ENCODE measurements at places on chromosomes 3 and 15. TPM values are rescaled to one million over a fixed set of nuclear protein-coding genes. Genes with fewer than 3 reads are reported as not detected.
A peak's percentile ranks its signal among the peaks of the same experiment; 100 is the strongest.

DNA sequence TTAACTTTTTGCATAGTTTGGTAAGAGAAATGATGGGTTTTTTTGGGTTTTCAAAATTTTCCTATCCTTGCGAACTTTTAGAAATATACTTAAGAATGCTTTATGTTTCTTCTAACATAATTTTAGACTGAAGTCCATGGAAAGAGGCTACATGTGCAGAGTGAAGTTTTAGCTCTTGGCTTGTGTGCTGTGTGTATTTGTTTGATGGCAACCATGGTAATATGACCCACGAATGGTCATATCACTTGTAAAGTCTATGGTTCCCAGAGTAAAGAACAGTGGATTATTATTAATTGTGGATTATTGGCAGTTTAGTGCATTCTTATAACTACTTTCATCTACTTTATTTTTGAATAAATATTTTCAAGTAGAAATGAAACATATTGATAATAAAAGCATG, 124.0 kb upstream of the GOLGA6L4 start:
- H3K4me3 ChIP-seq = no peak overlapping the region
- no peak overlapping the region for H3K27ac ChIP-seq

Gene EDC3
- 16.9 TPM for polyA plus RNA-seq

Gene SIDT1
- 61.2 TPM for polyA plus RNA-seq

Gene LINGO1
- polyA plus RNA-seq = not detected

DNA sequence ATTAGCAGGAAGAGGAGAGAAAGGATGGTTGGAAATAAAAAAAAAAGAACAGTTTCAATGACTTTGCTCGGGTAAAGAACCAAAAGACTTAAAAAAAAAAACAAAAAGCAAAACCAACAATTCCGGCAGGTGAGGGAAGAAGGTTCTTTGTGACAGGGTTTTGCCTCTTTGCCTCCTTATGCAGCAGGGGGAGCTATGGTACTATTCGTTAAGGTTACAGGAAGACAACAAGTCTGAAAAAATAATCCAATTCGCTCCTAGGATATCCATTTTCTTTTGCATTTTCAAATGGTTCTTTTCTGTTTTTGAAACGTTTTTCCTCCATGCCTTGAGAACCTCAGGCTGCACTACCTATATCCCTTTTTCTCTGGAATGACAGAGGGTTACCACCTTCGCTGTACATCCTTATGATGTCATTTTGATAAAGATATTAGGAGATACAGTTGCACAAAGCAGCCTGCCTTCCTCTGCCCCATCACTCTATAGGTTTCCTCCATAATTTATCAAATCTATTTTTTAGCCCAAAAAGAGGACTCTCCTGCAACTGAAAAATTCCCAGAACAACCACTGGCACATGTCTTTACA, 55.0 kb downstream of the CFAP20DC start:
- no peaks in the 10 kb centered on the region for H3K36me3 ChIP-seq
- no peaks in the 10 kb centered on the region for H3K4me1 ChIP-seq
- no peak overlapping the region for H3K27ac ChIP-seq
- H3K27me3 ChIP-seq = no peaks in the 10 kb centered on the region

Gene DNAJA4
- 19.2 TPM for polyA plus RNA-seq

- peak; percentile 79 for DNase-seq
- no peaks in the 10 kb centered on the region for H3K4me1 ChIP-seq
- H3K27me3 ChIP-seq = no peaks in the 10 kb centered on the region
- H3K4me3 ChIP-seq = peak within 1 kb of the TSS; percentile 63
Measured at GRCh38 chr3:123960781-123961507, at the start of gene CCDC14. Gene CCDC14 (minus strand): TSS chr3:123961229. CDS start chr3:123961173, 56 bp downstream.

DNA sequence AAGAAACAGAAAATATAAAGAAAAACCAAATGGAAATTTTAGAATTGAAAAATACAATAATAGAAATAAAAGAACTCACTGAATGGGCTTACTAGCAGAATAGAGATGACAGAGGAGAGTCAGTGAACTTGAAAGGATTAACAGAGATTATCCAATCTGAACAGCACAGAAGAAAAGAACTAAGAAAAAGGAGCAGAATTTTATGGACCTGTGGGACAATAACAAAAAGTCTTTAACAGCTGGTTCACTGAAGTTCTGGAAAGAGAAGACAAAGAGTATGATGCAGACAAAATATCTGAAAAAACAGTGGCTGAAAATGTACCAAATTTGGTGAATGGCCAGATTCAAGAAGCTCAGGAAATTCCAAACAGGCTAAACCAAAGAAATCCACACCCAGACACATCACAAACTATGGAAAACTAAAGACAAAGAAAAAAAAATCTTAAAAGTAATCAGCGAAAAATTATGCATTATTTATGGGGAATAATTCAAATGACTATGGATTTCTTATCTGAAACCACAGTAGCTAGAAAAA, 9.7 kb upstream of the GNB5 start:
- no peak for DNase-seq
- H3K27ac ChIP-seq = no peak overlapping the region
- H3K27me3 ChIP-seq = no peaks in the 10 kb centered on the region
- H3K4me1 ChIP-seq = no peaks in the 10 kb centered on the region
- no peak overlapping the region for H3K4me3 ChIP-seq
- peaks cover 8% of the 10 kb centered on the region for H3K36me3 ChIP-seq

GRCh38 chr3:119643528-119643927, 16.9 kb downstream of the POPDC2 start:
- peaks cover 8% of the 10 kb centered on the region for H3K4me1 ChIP-seq
- no peak overlapping the region for H3K27ac ChIP-seq
- H3K27me3 ChIP-seq = no peaks in the 10 kb centered on the region
- H3K4me3 ChIP-seq = no peak overlapping the region

- no peak overlapping the region for H3K4me3 ChIP-seq
- no peaks in the 10 kb centered on the region for H3K36me3 ChIP-seq
- no peaks in the 10 kb centered on the region for H3K27me3 ChIP-seq
- DNase-seq = no peak
- H3K27ac ChIP-seq = no peak overlapping the region
- no peaks in the 10 kb centered on the region for H3K4me1 ChIP-seq
Measured at GRCh38 chr3:25962255-25962654, 172.4 kb downstream of the OXSM start.

Gene CADPS
- 0.27 TPM for polyA plus RNA-seq

- no peak for DNase-seq
- H3K27me3 ChIP-seq = no peaks in the 10 kb centered on the region
- H3K36me3 ChIP-seq = no peaks in the 10 kb centered on the region
- no peaks in the 10 kb centered on the region for H3K4me1 ChIP-seq
- no peak overlapping the region for H3K27ac ChIP-seq
Measured at GRCh38 chr3:7543294-7543880, 682.5 kb downstream of the GRM7 start.

Gene CCR1
- polyA plus RNA-seq = 0.39 TPM

- no peaks in the 10 kb centered on the region for H3K4me1 ChIP-seq
- H3K27ac ChIP-seq = no peak overlapping the region
- H3K27me3 ChIP-seq = no peaks in the 10 kb centered on the region
- H3K4me3 ChIP-seq = no peak overlapping the region
- no peaks in the 10 kb centered on the region for H3K36me3 ChIP-seq
- DNase-seq = no peak
Measured at GRCh38 chr3:128416578-128417211, 50.0 kb downstream of the DNAJB8 start.

DNA sequence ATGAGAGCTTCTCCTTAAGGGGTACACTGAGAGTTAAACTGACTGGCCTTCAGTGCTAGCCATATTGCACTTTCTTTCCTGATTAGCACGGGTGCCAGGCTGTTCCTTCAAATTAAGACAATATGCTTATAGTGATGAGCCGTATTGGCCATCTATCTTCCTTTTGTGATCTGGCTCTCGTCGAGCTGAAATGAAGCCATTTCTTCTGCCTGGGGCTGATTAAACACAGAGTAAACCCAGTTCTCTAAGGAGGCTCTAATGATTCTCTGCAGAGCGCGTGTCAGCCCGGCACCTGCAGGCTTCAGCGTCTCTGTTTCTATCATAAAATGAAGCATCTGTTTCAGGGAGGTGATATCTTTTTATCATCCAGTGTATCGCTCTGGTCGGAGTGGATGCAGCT, 107.5 kb upstream of the NR2F2 start:
- no peak overlapping the region for H3K4me3 ChIP-seq
- H3K27ac ChIP-seq = no peak overlapping the region
- H3K4me1 ChIP-seq = no peaks in the 10 kb centered on the region
- no peak for DNase-seq

- no peak overlapping the region for H3K27ac ChIP-seq
- no peaks in the 10 kb centered on the region for H3K36me3 ChIP-seq
- H3K4me1 ChIP-seq = no peaks in the 10 kb centered on the region
- no peak overlapping the region for H3K4me3 ChIP-seq
- no peak for DNase-seq
- no peaks in the 10 kb centered on the region for H3K27me3 ChIP-seq
Measured at GRCh38 chr3:105157766-105158085, 209.0 kb upstream of the ALCAM start.

- H3K27me3 ChIP-seq = no peaks in the 10 kb centered on the region
- H3K4me3 ChIP-seq = no peak overlapping the region
- peak overlapping the region; percentile 97 for H3K27ac ChIP-seq
- peaks cover 31% of the 10 kb centered on the region for H3K36me3 ChIP-seq
- H3K4me1 ChIP-seq = peaks cover 98% of the 10 kb centered on the region
- DNase-seq = no peak
Measured at GRCh38 chr15:31361764-31362515, 35.3 kb downstream of the KLF13 start.

Gene PSMD6
- 66.9 TPM for polyA plus RNA-seq

Gene PLSCR2
- polyA plus RNA-seq = not detected

DNA sequence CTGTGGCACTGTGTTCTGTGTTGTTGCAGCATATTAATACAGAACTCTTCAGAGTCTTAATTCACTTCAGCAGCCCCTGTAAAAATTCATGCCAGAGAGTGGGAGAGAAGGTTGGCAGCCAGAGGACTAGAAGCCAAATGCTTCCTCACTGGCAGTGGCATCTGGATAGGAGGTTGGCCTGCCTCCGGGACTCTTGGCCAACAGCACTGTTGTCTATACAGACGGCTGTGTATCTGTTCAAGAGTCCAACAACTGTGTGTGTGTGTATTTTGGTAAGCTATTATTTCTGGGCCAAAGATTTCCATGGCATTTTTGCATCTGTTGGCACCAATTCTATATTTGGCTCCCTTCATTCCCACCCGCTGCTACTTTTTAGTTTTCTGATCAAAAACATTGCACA, 156.0 kb upstream of the SOX2 start:
- no peaks in the 10 kb centered on the region for H3K4me1 ChIP-seq
- H3K27me3 ChIP-seq = no peaks in the 10 kb centered on the region
- DNase-seq = no peak
- no peak overlapping the region for H3K27ac ChIP-seq

Gene CCDC54
- not detected for polyA plus RNA-seq

GRCh38 chr15:67094001-67094826, 28.8 kb downstream of the SMAD3 start:
- H3K4me3 ChIP-seq = no peak overlapping the region
- H3K36me3 ChIP-seq = peaks cover 1% of the 10 kb centered on the region
- peak overlapping the region; percentile 88 for H3K27ac ChIP-seq
- H3K4me1 ChIP-seq = peaks cover 98% of the 10 kb centered on the region
- no peak for DNase-seq

DNA sequence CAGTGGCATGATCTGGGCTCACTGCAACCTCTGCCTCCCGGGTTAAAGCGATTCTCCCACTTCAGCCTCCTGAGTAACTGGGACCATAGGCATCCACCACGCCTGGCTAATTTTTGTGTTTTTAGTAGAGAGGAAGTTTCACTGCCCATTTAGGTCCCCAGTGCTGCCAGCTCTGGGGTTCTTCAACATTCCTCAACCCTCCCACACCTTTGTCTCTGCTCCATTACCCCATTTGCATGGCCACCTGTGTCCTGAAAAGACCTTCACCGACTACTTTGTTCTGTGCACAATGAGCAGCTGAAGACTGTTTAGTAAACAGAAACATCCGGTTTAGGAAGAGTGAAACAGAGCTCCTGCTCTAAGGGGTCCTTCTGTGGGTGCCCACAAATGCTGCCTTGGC, 92.0 kb downstream of the FAM43A start:
- H3K4me3 ChIP-seq = no peak overlapping the region
- H3K27ac ChIP-seq = no peak overlapping the region
- no peaks in the 10 kb centered on the region for H3K36me3 ChIP-seq
- no peaks in the 10 kb centered on the region for H3K27me3 ChIP-seq

GRCh38 chr3:10556312-10556711, 50.9 kb upstream of the ATP2B2 start:
- no peak overlapping the region for H3K4me3 ChIP-seq
- peaks cover 11% of the 10 kb centered on the region for H3K4me1 ChIP-seq
- H3K36me3 ChIP-seq = no peaks in the 10 kb centered on the region
- DNase-seq = no peak

Gene SCAMP5
- polyA plus RNA-seq = 3.4 TPM

GRCh38 chr3:171348121-171348520, 112.1 kb downstream of the TNIK start:
- no peaks in the 10 kb centered on the region for H3K27me3 ChIP-seq
- no peak overlapping the region for H3K27ac ChIP-seq
- no peak for DNase-seq
- H3K4me1 ChIP-seq = no peaks in the 10 kb centered on the region

DNA sequence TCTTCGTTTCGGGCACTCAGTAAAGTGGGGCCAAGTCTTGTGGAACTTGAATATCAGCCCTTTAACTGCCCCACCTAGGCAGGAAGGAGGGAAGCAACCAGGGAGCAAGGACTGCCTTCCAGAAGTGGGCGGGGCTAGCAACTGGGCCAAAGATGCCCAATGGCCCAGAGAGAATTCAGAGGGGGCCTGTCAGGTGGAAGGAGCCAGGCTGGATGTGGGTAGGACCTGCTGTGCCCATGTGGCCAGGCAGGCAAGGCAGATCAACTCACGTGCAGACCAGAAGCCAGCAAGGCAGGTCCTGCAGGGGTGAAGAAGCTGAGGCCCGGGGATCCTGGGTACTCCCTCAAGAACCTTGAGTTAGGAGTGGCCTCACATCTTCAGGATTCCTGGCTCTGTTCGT, 5.5 kb downstream of the MAP6D1 start:
- H3K27me3 ChIP-seq = peaks cover 4% of the 10 kb centered on the region
- no peak overlapping the region for H3K4me3 ChIP-seq

- no peak for DNase-seq
- no peak overlapping the region for H3K27ac ChIP-seq
- no peaks in the 10 kb centered on the region for H3K27me3 ChIP-seq
Measured at GRCh38 chr3:67875858-67876257, 221.4 kb upstream of the SUCLG2 start.

- no peak for DNase-seq
- no peak overlapping the region for H3K27ac ChIP-seq
- no peaks in the 10 kb centered on the region for H3K27me3 ChIP-seq
- H3K4me3 ChIP-seq = no peak overlapping the region
- H3K36me3 ChIP-seq = no peaks in the 10 kb centered on the region
Measured at GRCh38 chr3:135057996-135058395, 262.9 kb downstream of the EPHB1 start.
